ENCODE measurements at places on chromosomes 3 and 15.
A peak's percentile ranks its signal among the peaks of the same experiment; 100 is the strongest.

DNA sequence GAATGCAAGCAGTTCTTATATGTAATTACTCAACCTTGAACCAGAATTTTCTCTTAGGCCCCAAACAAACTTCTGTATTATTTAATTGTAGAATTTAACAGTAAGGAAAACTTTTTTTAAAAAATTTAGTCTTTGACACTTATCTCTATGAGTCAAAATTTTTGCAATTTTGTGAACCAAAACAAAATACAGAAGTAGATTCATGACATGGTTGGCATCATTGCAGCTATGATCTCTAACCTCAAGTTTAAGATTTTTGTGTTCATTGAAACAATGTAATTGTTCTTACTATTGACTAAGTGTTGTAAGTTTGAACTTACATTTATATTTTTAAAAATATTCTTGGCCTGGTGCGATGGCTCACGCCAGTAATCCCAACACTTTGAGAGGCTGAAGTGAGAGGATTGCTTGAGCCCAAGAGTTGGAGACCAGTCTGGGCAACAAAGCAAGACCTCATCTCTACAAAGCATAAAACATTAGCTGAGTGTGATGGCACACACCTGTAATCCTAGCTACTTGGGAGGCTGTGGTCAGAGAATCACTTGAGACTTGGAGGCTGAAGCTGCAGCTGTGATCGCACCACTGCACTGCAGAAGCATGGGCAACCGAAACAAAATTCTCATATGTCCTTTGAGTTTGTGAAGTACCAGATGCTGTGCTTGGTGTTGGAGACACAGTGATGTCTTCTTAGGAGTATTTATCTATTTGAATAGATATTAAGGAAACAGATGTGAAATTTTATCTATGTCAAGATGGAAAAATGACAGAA is 39.7 kb downstream of the STT3B start:
- no peak for DNase-seq

DNA sequence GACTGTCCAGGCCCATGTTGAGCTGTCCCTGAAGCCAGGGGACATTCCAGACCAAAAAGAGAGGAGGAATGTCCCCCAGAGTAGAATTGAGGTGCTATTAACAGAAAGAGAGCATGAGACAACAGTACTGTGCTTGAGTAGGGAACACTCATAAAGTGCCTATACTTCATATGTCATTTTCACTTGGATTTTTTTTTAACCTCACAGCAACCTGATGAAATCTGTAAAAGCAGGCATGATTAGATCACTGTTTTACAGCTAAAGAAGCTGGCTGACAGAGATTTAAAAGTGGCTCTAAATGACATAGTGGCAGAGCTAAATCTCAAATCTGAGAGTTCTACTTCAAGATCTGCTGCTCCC is 18.8 kb downstream of the PODXL2 start:
- DNase-seq, result no peak

DNA sequence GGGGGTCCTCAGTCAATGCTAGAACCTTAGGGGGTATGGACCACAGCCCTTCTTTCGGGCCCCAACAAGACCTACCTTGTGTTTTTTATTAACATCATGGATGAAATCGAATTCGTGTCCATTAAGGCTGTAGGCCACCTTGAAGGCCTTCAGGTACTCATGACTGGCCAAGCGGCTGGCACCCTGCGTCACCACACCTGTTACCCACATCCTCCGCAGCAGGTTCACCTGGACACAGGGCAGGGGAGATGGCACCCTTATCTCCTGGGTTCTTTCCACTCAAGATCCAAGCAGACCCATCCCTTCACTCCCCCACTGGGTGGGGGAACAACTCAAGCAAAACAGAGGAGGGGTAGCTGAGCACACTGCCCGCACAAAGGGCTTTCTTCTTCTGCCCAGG is 6.6 kb downstream of the MFGE8 start:
- DNase-seq, result no peak

GRCh38 chr3:196220587-196220986 is 4.3 kb downstream of the SLC51A start:
- no peak for DNase-seq

DNA sequence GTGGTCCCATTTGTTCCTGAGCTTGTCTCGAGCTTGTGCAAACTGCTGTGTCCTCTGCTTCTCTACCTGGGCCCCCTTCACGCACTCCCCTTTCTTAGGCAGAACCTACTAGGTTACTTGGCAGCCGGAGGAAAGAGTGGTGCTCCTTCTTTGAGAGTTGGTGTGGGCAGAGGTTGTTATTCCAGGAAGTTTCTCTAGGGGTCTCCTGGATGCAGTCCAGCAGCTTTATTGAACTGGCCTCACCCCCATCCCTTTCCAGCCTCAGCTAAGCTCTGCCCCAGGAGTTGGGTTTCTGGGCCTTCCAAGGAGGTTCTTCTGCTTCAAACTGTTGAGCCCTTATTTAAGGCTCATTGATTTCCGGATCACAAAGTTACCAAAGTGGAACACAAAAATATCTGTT is 103.2 kb downstream of the C3orf70 start:
- no peak for DNase-seq

- no peak for DNase-seq
Measured at GRCh38 chr3:43748179-43748578, 57.4 kb downstream of the ABHD5 start.

DNA sequence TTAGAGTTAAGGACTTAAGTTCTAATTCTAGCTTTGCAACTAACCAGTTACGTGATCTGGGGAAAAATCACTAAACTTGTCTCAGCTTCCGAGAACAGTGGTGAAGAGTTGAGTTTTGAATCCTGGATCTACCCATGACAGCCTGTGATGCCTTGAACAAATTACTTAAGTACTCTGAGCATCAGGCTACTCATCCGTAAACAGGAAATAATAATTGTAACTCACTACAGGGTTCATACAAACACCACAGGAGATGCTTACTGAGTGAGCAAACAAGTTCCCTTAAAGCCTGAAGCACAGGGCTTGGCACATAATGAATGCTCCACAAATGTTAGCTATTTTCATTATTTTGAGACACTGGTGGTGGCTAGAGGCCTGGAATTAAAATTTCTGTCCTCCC is 158.8 kb downstream of the ERC2 start:
- no peak for DNase-seq

DNA sequence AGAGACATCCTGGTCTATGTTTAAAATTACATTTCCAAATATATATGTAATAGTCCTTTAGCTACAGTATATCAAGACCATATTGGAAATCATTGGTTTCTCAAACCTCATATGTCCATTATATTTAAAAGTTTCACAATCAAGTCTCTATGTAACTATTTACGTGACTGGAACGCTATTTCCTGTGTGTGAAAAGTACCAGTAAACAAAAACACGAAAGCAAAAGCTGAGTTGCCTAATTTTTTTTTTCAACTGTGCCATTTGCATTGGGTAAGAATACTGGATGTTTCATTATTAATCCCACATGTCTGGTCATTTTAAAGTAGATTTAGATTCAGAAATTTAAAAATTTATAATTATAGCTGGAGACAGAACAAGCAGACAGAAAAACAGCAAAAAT is 381.4 kb downstream of the TBC1D5 start:
- DNase-seq, result no peak

GRCh38 chr3:170440344-170440743 is 21.7 kb downstream of the CLDN11 start:
- no peak for DNase-seq

DNA sequence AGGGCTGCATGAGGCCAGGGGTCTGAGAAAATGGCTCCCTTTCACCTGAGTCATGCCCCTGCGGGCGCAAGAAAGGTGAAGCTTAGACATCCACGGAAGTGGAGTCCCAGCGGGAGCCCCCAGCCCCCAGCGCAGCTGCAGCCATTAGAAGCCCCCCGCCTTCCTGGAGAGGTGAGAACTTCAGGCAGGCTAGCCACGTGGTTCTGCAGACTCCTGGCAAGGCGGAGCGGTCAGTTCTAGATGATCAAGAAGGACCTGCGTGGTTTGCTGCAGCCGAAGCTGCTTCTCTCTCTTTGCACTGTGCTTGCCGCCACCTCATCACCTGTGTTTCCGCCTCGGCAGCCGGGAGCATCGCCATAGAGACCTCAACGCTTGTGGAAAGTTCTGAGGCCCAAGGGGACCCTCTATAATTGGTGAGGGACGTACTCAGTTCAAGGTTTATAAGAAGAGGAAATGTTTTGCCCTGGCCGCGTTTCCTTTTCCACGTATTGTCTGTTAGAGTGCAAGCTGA is 15.8 kb upstream of the KCNMB3 start:
- no peak for DNase-seq

GRCh38 chr3:42080453-42080872 is 10.7 kb upstream of the TRAK1 start:
- peak; percentile 46 for DNase-seq

- DNase-seq, result no peak
Measured at GRCh38 chr3:61650276-61650675, 88.9 kb downstream of the PTPRG start.

DNA sequence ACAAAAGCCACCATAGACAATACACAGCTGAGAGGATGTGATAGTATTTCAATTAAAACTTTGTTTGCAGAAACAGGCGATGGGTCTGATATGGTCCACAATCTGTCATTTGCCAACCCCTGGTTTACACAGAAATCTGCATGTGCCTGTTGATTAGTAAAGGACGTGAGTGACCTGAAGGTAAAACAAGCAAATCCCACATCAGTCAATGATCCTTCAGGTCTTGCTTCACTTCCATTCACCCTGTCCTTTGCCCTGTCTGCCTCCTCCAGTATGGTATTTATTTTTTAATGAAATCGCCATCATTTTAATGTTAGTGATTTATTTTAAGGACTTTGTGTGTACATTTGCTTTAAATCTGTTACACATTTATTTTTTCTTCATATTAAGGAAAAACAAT is 166.2 kb downstream of the FEZF2 start:
- no peak for DNase-seq

DNA sequence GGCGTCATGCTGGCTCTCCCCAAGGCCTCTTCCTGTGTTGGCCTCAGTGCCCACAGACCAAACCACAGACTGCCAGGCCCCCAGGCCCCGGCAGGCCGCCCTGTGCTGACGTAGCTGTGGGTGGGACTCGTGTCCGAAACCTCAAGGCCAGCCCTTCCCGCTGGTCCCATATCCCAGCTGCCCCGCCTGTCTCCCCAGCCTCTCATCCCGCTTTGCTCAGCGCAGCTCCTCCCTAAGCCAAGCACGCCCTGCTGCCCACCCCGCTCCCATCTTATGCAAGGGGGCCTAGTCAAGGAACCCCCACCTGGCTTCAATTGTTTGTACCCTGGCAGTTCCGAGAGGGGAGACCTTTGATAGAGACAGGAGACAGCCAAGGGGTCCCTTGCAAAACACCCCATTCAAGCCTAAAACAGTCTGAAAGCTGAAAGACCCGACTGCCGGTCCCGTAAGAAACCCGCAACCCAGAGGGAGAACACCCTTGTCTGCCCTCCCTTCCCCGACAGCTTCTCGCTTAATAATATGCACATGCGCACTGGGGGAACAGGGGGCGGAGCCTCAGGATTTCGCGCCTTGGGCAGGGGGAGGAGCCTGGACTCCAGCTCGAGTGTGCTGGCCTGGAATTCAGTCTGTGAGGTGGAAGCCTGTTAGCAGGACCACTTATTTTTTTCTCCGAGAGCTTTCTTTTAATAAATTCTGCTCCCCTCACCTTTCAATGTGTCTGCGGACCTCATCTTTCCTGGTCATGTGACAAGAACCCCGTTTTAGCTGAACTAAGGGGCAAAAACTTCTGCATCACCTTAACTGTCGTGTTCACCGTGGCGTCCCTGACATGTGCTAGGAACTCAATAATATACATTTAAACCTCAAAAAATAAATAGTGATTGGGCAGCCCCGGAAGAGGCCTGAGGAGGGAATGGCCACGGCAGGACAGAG is 17.2 kb downstream of the TNFAIP8L3 start:
- peak; percentile 67 for DNase-seq

DNA sequence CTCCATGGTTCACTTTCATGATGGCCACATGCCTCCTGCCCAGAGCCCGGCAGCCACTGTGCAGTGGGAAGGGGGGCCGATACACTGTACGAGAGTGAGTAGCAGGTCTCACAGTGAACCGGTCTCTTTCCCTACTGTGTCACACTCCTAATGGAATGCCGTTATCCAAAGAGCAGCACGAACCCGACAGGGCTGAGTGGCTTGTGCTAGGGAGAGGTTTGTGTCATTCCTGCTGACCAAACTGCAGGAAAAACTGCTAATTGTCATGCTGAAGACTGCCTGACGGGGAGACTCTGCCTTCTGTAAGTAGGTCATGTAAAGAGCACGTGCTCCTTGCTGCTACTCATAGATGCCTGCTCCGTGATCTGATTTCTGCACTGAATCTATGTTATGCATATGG is 105.1 kb downstream of the ARPP21 start:
- no peak for DNase-seq

GRCh38 chr15:59545573-59545972 is 66.0 kb upstream of the GCNT3 start:
- DNase-seq, result no peak

- DNase-seq, result no peak
Measured at GRCh38 chr15:36658898-36659639, 79.6 kb downstream of the CDIN1 start.

DNA sequence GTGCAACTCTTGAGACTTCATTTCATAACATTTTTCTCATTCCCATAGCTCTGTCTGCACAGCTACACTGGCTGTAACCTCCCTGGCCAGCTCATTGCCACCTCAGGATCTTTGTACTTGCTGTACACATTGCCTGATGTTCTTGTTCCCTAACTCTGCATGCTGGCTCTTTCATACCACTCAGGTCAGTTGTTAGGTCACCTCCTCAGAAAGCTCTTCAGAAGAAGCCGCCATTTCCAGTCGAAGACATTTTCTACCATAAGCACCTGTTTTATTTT is 176.2 kb downstream of the AKAP13 start:
- DNase-seq, result no peak

DNA sequence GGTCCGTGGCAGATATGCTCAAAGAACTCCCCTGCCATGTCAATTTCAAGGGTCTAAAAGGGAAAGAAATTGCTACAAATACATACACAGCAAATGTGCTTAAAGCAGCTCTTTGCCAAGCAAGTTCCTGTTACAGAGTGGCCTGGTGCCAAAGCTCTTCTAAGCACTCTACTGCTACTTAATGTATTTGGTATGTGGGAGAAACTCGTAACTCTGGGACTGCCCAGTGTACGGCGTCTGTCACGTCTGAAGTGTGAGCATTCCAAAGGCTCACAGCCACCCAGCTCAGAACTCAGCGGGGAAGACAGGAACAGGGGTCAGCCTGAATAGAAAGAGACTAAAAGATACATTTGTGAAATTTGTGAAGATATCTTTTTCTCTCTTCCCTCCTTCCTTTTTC is 54.6 kb downstream of the RBMS3 start:
- no peak for DNase-seq

GRCh38 chr3:31696009-31696297 is 163.2 kb downstream of the STT3B start:
- DNase-seq, result no peak

GRCh38 chr3:47318916-47319315 is 36.2 kb downstream of the KLHL18 start:
- DNase-seq, result no peak

DNA sequence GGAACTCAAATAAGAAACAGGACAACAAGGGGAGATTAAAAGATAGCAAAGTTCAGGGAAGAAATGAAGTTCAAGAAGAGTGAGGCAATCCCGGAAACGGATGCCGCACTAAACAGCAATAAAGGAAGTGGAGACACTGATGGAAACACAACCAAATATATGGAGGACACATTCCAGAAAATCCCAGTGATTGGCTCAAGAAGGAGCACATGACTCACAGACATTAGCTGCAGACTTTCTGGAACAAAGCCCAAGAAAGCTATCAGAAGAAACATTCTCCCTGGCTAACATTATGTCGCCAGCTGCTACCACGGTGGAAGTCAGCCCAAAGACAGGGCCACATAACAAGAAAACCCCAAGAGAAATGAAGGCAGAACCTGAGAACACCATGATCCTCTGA is 18.1 kb upstream of the VGLL4 start:
- no peak for DNase-seq

GRCh38 chr15:92908713-92909057 is 8.6 kb downstream of the CHD2 start:
- DNase-seq, result no peak

Measured in activated CD4-positive, alpha-beta T cell treated with anti-CD3 and anti-CD28 coated beads, Interleukin-2, Interleukin-4, amounts not matched to agents 100 ng/mL and 50 ng/mL, durations not matched to agents 16 hours and 8 hours (primary cell).